Amniotic stem cell (primary cell): ENCODE measurements at places on chromosomes 1 and 21.

DNA sequence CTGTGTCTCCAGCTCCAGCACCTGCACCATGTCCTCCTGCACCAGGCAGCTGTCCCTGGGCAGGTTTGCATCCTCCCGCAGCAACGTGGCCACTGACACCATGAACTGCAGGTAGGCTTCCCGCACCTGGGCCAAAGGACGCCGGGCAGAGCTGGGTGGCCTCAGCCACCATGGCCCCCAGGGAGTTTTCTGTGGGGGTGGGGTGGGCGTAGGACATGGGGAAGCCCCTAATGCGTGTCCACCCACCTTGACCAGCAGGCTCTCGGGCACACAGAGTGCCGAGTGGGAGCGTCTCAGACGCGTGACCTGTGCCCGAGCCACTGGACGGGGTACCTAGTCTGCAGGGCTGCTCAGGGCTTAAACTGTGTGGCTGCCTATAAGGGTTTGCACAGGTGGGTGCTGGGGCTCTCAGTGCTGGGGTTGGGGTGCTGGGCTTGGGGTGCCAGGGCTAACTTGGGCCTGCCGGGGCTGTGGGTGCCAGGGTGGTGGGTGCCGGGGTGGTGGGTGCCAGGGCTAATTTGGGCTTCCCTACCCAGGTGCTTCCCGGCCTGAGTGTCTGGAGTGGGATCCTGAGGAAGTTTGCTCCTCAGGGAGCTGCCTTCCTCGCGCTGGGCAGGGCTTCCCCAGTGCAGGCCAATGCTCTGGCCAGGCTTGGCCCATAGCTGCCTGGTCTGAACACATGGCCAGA is 17.7 kb downstream of the PRXL2B start:
- no peak for DNase-seq

DNA sequence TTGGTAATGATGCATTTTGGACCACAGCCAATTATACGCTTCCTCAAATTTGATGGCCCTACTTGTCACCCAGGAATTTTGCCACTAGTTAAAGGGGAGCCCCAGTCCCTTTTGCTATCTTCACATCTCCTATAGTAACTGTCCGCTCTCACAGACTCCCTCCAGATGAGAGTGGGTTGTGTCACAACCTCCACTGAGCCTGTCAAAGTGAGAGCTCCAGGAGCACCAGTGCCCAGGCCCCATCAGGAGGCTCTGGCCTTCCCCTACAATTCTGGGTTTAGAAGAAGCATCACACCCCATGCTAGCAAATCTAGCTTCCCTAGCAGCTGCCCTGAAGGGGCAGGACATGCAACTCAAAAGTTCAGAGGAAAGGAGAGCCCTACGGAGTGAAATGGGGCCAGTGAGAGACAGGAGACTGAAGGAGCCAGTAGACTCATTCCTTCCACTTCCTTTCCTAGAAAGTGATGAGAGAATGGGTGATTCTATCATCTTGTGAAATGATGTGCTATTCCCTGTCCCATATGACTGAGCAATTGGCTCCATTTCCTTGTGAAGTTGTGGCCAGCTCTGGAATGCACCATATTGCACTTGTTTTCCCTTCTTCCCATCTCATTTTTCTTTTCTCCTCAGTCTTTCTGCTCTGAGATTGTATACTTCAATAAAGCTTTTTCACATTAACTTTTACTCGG is 541.3 kb downstream of the DPYD start:
- no peak for DNase-seq

- no peak for DNase-seq
Observed at GRCh38 chr1:150577557-150578271, 1.7 kb downstream of the MCL1 start.

GRCh38 chr1:66933887-66934700 is 9.3 kb downstream of the MIER1 start:
- DNase-seq, result no peak

GRCh38 chr1:214310777-214311690 is 30.1 kb downstream of the SMYD2 start:
- no peak for DNase-seq

DNA sequence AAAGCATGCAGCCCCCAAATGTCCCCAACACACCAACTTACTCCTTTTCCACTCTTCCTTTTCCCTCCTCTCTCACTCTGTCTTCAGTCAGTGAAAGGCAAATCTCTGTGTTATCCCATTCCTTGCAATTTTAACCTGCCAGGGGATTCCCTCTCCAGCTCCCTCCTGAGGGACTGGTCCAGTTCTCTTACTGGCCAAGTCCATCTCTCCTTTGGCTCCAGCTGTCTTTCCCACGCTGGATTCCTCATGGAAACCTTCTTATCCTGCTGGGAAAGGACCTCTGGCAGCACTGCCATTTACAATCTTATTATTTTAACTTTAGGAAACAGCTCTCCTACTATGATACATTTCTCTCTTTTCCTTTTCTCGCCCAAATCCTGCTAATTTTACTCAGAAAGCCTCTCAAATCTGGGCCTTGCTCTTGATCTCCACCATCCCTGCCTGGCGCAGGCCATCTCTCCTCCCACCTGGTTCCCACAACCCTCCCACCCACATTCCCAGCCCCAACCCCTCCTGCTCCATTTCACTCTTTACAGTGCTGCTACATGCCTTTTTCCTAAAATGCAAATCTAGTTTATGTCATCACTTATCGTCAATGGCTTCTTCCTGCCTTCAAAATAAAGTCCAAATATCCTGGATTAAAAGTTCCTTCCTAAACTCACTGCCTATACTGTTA is 72.7 kb upstream of the CNN3 start:
- DNase-seq, result no peak

DNA sequence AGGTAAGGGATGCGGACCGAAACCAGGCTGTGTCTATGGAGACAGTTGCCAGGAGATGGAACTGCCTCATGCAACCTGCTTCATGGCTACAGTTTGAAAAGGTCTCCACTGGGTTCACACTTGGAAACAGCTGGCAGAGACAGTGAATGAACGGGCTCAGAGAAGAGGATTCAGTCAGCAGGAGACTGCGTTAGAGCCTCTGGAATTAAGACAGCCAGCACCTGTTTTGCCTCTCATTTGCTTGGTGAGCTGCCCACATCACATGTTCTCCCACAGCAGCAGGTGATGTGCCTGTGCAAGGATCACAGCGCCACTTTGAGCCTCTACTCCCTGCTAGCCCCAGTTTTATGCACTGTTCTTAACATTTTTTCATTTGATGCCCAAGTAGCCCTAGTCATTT is 321.0 kb downstream of the PLPP3 start:
- DNase-seq, result no peak

DNA sequence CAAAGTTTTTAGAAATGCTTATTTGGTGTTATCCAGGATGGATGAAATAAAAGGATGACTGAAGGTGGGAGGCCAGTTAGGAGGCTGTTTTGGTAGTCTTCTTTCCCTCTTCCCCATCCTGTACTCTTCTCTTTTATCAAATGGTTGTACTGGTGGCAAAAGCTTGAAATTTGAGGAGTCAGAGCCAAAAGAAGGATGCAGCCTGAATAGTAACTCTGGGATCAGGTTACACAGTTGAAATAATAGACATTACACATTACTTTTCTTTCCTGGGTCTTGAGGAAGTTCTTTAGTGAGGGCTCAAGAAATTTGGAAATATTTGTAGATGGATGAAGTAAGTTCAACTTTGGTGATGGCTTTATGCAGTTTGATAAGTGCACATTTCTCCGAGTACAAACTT is 108.6 kb downstream of the GPR52 start:
- DNase-seq, result no peak

DNA sequence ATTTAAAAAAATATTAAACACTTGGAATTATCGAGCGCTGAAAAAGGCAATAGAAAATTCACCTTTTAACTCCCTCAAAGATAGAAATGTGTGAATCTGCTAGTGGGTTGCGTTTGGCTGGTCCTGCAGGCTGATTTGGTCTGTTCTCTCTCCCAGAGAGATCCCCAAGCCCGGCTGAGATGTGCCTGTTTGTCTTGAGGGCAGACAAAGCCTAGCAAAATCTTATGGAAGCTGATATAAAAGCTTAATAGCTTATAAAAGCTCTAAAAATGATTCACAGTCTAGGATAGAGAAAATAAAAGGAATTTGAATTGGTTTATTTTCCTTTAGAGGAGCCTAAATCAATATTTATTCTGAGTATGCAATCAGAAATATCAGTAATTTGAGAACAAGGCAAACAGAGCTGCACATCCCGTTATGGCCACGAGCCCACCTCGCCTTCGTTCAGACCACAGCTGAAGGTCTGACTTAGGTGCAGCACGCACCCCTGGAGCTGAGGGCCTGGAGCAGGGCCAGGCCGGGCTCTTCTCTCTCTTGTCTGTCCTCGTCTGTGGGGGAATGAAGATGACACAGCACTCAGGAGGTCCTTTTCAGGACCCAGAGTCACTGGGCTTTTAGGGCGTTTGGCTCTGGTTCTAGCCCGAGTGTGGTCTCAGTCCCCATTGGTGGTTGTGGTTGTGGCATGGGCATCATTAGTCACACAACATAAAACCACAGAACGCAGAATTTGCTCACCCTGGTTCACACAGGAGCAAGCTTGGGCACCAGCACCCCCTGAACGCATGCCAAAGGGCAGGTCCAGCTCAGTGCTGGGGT is 18.6 kb downstream of the PDE9A start:
- no peak for DNase-seq

GRCh38 chr1:230702934-230703678 is 10.8 kb downstream of the AGT start:
- no peak for DNase-seq

DNA sequence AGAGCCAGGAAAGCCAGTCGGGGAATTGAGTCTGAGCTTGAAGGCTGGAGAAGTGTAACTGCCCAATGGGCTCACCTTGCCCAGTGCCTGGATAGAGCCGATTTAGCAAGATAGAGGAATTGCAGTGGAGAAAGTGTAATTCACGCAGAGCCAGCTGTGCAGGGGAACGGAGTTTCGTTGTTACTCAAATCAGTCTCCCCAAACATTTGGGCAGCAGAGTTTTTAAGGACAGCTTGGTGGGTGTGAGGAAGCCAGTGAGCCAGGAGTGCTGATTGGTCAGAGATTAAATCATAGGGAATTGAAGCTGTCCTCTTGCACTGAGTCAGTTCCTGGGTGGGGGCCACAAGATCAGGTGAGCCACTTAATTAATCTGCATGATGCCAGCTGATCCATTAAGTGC is 28.4 kb upstream of the NLRP3 start:
- no peak for DNase-seq

- DNase-seq, result no peak
Observed at GRCh38 chr1:17099616-17100340, 19.5 kb downstream of the PADI2 start.

DNA sequence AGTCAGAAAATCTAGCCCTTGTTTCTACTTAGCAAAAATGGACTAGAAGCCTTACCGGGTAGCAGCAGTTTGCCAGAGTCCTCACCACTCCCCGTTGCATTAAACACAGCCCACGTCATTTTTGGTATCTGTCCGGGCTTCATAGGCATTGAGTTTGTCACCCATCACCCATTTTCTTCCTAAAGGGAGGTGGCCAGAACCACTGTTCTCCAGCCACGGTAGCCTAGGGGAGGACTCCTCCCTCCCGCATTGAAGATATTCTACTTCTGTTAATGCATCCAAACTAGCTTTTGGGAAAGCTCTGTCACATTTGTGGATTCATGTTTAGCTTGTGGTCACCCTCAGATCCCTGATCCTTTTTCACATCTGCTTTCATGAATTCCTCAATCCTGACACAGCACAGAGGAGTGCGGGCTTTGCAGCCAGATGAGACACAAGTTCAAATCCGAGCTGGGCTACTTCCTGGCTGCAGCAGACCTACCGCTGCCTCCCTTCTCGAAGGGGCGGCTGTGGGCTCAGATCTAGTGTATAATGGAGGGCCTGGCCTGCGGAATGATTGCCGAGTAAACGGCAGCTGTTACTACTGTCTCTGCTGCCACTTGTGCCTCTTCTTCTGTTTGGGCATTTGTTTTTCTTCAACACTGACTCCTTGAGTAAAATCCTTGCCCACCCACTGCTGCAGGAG is 63.2 kb upstream of the EFHD2 start:
- DNase-seq, result no peak

- no peak for DNase-seq
Observed at GRCh38 chr21:42848932-42849758, 30.2 kb downstream of the WDR4 start.

DNA sequence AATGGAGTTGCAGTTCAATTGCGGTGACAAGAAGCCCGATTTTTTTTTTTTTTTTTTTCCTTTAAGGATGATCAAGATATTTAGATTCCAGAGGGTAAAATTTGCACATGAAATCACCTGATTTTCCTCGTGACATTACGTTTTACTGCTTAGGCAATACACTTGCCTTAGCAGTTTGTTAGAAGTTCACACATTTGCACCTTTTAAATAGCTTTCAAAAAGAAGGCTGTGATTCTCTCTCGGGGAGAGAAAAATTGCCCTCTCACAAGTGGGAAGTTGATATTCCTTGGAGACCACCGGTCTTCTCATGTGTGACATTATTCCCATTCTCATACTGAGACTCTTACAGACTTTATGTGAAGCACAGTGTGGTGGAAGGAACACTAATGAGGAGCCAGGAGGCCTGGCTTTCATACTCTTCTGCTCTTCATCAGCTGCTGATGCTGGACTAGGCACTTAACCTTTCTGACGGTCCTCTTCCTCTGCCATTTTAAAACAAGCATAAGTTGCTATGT is 69.8 kb upstream of the HSPA13 start:
- DNase-seq, result no peak

- DNase-seq, result no peak
Observed at GRCh38 chr1:234932511-234933430, 195.9 kb downstream of the TOMM20 start.

DNA sequence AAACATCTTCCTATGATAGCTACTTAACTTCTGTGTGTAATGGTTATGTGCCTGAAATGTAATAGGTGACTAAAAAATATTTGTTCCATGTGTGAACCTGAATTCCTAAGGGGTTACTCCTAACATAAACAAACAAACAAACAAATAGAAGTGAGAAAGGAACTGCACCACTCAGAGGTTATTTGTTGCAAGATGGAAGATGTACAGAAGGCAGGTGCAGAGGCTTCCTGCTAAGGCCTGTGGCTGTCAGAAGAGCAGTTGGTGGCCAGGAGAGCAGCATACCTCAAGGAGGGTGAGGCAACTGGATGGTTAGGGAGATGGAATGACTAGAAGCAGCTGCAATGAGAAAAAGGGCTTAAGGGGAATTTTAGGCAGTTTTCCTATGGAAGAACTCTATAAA is 940.6 kb downstream of the TTLL7 start:
- DNase-seq, result no peak

DNA sequence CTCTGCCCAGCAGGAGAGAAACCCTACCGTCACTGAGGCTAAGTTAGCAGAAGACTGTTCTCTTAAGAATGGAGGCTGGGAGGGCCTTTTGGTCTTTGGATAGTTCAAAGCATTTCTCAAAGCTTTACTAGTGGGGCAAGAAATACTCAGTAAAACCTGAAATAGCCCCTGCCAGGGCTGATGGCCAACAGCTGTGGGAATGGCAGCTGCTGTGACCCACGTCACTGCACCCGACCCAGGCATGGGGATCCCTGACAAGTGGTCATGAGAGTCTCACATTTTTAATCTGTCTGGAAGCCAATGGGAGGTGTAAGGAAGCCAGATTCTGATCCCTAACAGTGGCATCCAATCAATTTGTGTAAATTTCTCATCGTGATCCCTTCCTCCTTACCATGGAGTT is 44.5 kb upstream of the ENAH start:
- DNase-seq, result no peak

- DNase-seq, result no peak
Observed at GRCh38 chr1:113479713-113480676, 89.7 kb downstream of the MAGI3 start.
